ENCODE measurements at places on chromosomes 2 and 18. TPM values are rescaled to one million over a fixed set of nuclear protein-coding genes. Genes with fewer than 3 reads are reported as not detected.
A peak's percentile ranks its signal among the peaks of the same experiment; 100 is the strongest.

The NETO1 gene
- polyA plus RNA-seq: not detected

The SEPTIN10 gene
- 39.1 TPM for polyA plus RNA-seq

The NGEF gene
- polyA plus RNA-seq: 1.4 TPM

The IDH1 gene
- 57.2 TPM for polyA plus RNA-seq

The MROH2A gene
- 0.02 TPM for polyA plus RNA-seq

The INPP5D gene
- 1.3 TPM for polyA plus RNA-seq

The TMEM178A gene
- 0.60 TPM for polyA plus RNA-seq

The NEUROD1 gene
- 0.03 TPM for polyA plus RNA-seq

The TANC1 gene
- 19.2 TPM for polyA plus RNA-seq

The CTNNA2 gene
- polyA plus RNA-seq: 0.30 TPM

DNA sequence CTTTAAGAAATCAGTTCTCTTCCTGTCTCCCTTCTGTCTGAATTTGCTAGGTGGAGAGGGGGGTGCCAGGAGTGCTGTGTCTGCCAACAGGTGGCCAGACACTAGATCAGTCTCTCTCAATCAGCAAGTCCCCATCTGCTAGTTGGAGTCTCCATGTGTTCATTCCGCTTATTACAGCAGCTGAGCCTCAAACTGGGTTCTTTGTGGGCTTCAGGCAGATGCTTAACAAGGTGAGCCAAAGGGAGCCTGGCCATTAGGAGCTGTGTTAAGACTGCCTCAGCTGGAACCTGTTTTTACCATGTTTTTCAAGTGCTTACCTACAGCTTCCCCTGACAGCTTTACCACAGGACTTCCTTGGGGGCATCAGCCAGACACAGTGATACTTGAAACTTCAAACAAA lies 401.9 kb downstream of the LRP1B start:
- DNase-seq: peak; percentile 0

- DNase-seq: no peak
These were observed 603.8 kb upstream of the LINC00305 start for GRCh38 chr18:64752707-64753106.

GRCh38 chr18:50338122-50338521 lies 36.7 kb upstream of the SKA1 start:
- peak; percentile 34 for DNase-seq

- DNase-seq: no peak
These were observed 141.9 kb upstream of the RBMS1 start for GRCh38 chr2:160635488-160635887.

- no peak for DNase-seq
These were observed 324.0 kb downstream of the GALNT13 start for GRCh38 chr2:154195644-154196195.

DNA sequence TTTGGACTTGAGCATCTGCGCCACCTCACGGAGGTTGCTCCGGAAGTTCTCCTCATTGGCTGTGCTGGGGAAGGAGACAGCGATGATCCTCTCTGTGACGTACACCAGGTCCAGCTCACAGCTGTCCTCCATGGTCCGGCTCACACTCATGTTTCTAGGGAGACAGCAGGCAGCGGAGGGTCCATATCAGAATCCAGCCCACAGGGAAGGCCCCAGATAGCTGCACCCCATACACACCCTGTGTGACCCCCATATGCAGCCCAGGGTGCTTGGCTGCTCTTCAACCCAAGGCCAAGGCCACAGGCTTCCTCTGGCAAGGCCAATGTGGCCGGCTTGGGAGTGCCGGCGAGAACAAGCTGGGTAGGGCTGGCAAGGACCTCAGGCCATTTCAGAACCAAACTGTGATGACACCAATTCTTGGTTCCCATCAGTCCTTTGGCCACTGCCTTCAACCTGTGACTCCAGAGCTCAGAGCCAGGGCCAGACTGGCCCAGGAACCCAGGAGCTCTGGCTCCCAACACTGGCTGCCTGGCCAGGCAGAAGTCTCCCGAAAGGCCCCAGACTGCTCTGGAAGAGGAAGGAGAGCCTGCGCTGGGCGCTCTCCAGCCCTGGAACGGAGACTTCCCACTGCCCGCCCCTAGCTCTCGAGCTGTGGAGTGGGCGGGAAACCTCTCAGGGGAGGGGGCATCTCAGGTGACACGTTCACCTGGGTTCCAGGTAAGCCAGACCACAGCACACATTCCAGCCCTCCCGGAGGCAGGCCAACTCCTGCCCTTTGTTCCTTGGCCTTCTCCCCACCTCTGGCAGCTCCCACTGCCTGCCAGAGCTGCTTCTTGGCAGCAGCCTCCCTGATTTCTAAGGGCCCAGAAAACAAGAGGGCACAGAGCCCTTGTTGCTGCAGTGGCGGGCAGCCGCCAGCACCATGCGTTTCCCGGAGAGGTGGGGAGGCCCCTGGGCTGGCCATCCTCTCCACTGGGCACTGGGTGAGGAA lies 104.7 kb downstream of the TNS1 start:
- DNase-seq: no peak

DNA sequence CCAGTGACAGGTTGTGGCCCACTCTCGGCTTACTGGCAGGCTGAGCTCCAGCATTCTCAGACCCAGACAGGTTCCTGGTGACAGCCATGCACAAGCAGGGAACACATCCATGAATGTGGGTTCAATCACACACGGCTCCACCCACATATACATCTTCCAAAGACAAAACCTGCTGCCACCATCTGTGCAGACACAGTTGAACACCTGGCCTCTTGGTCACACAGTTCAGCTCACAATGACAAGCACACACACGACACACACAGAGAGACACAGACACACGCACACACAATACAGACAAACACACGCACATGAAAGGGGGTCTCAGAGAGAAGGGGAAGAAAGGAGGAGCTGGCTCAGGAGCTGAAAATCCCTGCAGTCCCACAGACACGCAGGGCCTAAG lies 32.1 kb upstream of the PTMA start:
- DNase-seq: no peak

- no peak for DNase-seq
These were observed 722.3 kb downstream of the RNF144A start for GRCh38 chr2:7639476-7639875.

GRCh38 chr2:104848526-104848925 lies 5.4 kb upstream of the POU3F3 start:
- DNase-seq: no peak

GRCh38 chr2:215637651-215638050 lies 201.8 kb upstream of the FN1 start:
- DNase-seq: no peak

- no peak for DNase-seq
These were observed 29.5 kb downstream of the ANXA4 start for GRCh38 chr2:69771461-69771860.

- DNase-seq: no peak
These were observed 37.7 kb upstream of the GPR155 start for GRCh38 chr2:174524527-174524926.

DNA sequence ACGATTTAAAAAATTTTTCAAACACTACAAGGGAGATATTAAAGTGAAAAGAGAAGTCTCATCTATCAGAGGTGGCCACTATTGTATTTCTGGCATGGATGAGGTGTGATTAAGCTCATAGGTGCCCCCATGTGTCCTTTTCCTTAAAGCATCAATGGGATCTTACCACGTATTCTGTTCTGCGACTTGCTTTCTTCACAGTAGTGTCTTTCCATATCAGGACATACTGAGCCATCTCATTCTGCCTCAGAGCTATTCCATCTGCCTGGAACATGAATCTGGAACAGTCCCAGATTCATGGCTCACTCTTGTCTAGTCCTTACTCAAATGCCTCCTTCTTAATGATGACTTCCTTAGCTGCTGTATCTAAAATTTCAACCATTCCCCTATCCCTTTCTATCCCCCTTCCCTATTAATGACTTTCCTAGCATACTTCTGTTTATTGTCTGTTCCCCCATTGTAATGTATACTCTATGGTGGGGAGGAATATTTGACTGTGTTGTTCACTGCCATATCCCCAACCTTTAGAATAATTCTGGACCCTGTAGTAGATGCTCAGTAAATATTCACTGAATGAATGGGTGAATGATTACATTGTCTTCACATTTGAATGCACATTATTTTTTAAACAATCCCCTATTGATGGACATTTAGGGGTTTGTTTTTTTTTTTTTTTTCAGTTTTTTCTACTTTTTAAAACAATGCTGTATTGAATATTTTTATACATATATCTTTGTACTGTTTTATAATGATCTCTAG lies 11.1 kb downstream of the STAMBP start:
- DNase-seq: no peak

DNA sequence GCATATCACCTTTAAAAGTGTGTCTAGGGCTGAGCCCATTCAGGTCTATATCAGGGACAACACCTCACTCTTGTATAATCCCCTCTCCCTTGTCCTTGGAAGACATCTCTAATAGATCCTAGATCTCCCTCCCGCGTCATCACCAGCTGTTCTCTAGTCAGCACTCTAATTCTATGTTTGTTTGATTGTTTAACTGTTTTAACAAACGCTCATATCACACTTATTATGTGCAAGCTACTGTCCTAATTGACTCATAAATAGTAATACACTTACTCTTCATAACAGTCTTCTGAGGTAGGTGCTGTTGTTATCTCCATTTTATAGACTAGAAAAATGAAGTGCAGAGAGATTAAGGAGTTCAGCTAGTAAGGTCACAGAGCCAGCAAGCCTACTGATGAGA lies 1.6 kb upstream of the ERMN start:
- DNase-seq: no peak

GRCh38 chr2:150042500-150043171 lies 444.8 kb downstream of the RND3 start:
- no peak for DNase-seq

DNA sequence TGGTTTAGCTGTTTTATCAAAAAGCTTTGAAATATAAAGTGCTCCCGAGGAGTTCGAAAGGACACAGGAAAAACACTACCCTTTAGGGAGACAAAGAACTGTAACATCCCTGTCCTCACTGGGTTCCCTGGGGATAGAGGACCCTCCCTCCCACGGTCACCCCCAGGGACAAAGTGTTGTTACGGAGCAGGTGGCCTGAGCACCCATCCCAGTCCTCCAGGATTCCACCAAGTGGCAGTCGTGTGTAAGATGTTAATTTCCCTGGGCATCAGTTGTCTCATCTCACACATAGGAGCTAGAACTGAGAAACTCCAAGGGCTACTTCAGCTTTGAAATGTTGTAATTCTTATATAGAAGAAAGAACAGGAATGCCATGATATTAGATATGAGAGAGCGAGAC lies 137.7 kb downstream of the ALK start:
- DNase-seq: no peak

DNA sequence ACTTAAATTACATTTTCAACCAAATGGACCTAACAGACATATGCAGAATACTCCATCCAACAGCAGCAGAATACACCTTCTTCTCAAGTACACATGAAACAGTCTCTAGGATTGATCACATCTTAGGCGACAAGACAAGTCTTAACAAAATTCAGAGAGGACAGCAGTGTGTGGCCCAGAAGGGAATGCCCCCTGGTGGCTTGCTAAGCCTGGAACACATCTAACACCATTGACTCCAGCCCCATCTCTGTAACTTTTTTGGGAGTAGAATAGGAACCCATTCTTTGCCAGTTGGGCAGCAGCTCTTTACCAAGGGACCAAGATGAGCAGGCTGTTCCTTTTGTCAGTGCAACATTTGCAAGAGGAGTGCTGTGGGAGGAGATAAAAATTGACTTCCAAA lies 249.9 kb downstream of the PLCL1 start:
- peak; percentile 22 for DNase-seq

DNA sequence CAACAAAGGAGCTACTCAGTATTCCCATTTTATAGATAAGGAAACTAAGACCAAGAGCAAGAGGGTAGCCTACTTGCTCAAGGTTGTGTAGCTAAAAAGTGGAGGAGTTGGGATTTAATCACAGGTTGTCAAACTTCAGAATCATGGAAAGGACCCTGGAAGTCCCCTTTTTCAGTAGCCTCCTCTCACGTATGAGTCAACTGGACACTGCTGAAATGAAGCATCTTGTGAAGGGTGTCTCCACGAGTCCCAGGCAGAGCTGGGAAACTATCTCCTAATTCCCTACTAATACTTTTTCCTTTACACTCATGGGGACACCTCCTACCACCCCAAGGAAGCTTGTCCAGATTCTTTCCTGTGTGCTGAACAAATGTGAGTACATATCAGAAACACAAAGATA lies 155.8 kb downstream of the RHBDD1 start:
- DNase-seq: no peak

DNA sequence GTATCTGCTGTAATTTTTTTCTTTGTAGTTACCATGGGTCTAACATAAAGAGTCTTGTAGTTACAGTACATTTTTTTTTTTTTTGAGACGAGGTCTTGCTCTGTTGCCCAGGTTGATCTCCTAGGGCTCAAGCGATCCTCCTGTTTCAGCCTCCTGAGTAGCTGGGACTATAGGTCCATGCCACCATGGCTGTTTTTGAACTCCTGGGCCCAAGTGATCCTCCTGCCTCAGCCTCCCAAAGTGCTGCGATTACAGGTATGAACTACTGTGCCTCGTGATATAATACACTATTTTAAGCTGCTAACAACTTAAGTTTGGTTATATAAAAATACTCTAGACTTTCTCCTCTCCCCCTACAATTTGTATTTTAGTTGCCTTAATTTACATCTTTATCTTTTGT lies 46.3 kb downstream of the ASB1 start:
- DNase-seq: no peak

DNA sequence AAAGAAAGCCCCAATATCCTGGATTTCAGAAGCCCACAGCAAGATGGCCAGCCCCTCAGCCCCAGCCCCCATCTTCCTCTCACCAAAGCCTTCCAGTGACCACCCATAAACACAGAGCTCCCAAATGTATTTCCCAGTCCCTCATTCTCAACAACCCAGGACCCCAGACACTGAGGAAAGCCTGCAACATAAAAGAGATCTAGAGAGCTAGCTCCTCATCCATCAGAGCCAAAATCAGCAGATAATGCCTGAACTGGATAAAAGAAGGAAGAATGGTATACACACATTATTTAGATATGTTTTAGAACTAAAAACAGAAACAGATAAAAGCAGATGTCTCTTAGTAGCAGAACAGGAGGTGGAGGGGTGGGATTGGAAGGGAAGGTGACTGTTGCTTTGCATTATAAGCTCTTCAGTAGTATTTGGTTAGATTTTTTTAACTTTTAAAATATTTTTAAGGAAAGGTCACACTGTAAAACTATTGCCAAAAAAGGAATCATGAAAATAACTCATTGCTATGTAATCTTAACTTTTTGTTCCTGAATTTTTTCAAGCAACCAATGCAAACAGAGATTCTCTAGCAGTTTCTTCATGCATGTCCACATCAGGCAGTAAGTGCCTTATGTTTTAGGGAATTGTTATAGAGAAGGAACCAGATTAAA lies 144.2 kb upstream of the PKDCC start:
- DNase-seq: no peak

- DNase-seq: no peak
These were observed 87.9 kb downstream of the ACVR1 start for GRCh38 chr2:157788201-157788600.

GRCh38 chr2:150459281-150459680 lies 28.2 kb downstream of the RND3 start:
- DNase-seq: no peak

- DNase-seq: peak; percentile 22
These were observed 73.0 kb upstream of the RAB12 start for GRCh38 chr18:8536231-8536630.

DNA sequence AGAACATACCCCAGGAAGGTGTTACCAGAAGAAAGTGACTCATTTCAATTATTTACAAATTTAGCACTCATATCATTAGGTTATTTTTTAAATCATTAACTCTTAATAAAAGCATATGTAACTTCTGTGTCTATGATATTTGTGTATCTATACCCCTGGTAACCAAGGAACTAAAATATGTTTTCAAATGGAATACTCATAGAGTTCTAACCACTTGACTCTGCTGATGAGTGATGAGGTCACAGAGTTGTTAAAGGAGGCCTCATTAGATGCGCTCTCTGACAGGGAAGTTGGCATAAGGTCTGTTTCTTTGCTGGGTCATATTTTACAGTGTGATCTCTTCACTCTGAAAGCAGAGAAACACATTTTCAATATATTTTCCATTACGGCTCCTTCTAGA lies 73.4 kb downstream of the CCDC150 start:
- DNase-seq: no peak

Measured in SK-N-SH (cell line).